ENCODE measurements at places on chromosomes 6 and 20.

DNA sequence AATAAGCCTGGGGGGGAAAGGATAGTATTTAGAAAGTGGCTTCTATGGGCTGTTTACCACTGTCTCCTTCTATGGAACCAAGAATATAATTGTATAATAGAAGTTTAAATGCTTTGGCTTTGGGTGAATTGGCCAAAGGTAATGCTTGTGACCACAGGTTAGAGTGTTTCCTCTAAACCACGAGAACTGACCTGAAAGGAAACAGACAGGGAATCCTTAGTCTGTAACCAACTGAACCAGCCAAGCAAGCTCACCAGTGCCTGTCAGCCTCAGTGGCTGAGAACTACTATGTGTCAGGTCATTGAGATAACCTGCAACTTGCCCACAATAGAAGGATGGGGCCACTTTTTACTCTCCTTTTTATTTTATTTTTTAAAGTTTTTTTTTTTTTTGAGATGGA, 47.9 kb upstream of the TXNDC5 start:
- DNase-seq: no peak

DNA sequence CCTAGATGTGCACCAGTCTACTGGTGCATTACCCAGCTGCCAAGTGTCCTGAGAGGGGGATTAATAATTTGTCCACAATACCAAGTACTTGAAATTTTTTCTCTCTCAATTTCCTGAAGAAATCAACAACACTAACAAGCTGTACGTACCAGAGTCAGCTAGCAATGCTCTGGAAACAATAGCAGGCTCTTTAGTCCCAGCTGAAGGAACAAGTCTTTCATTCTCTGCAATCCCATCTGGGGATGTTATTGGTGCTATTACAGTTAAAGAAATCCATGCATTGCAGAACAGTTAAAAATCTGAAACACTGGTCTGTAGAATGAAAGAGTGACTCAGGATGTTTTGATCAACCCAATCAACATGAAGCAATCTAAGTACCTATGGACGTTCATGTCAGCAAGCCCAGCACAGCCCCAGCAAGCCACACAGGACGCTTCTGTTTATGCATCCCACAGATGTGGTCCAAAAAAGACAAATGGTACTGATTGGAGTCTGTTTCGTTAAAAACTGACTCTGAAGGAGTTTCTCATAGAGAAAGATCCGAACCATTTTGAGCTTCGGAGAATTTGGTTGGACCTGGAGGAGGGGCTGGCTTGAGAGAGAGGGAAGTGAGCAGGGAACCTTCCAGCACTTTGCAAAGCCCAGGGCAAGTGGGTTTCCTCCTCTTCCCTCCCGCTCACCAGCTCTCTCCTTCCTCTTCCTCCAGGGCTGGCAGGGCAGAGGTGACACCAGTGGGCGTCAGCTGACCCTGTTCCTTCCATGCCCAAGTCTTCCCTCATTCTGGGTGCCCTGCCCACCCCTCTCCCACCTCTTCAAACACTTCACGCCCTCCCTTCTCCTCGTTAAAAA, 11.9 kb downstream of the PRR18 start:
- DNase-seq: no peak

DNA sequence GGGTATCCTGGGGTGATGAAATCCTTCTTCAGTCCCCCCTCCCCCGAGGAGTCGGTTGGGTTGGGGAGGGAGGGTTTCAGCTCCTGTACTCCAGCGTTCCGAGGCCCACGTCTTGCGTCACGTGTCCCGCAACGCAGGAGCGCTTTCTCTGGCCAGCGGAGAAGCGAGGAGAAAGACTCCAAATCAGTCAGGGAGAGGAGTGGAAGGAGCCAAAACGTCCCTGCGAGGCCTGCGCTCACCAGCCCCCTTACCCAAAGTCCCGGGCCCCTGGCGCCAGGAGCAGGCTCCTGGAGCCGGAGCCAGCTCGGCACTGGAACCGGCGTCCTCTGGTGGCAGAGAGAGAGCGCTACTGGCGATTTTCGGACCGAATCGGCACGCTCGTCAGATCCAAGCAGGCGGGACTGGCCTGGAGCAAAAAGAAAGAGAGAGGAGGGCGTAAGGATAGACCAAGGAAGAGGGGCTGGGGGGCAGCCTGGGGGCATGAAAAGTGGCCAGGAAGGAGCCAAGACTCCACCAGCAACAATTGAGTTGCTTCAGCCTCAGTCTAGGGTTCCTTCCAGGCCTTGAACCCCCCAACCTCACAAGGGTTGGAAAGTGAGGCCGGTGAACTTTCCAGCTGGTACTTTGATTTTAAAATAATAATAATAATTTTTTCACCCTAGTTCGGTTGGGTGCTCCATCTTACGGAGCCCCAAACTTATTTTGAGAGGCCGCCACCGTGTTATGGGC, at the start of gene GNAS:
TSS of gene GNAS (plus strand) at position 174 of the 729 bp plus-strand sequence.
- DNase-seq: no peak

- no peak for DNase-seq
Observed at GRCh38 chr6:156801712-156802111, 24.5 kb downstream of the ARID1B start.

DNA sequence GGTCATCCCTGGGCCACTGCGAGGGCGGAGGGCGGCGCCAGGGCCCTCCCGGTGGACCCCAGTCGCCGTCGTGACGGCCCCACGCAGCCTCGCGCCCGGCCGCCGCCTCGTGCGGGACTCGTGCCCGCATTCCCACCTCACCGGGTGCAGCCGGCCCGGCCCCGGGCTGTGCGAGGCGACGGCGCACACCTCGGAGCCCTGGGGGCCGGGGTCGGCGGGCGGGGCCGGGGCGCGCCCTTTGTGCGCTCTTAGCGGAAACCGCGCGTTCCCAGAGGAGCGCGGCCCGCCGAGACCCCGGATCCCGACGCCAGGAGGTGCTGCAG, 5.5 kb upstream of the DLL1 start:
- DNase-seq: no peak

GRCh38 chr20:52798124-52798523, 174.0 kb upstream of the TSHZ2 start:
- no peak for DNase-seq

DNA sequence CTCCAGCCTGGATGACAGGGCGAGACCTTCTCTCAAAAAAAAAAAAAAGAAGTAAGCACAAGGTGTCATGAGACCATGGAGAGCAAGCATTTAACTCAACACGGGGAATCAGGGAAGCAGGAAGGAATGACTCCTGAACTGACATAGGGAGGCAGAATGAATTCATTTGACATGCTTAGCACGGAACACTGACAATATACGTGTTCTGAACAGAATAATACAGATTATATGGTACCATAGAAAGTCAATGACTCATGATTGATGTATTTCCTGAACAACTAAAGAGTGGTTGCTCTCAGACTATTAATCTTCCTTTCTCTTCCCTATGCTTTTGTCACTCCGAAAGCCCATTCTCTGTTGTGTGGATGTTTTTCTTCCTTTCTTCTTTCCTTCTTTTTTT, 20.7 kb upstream of the ASIP start:
- peak; percentile 42 for DNase-seq

DNA sequence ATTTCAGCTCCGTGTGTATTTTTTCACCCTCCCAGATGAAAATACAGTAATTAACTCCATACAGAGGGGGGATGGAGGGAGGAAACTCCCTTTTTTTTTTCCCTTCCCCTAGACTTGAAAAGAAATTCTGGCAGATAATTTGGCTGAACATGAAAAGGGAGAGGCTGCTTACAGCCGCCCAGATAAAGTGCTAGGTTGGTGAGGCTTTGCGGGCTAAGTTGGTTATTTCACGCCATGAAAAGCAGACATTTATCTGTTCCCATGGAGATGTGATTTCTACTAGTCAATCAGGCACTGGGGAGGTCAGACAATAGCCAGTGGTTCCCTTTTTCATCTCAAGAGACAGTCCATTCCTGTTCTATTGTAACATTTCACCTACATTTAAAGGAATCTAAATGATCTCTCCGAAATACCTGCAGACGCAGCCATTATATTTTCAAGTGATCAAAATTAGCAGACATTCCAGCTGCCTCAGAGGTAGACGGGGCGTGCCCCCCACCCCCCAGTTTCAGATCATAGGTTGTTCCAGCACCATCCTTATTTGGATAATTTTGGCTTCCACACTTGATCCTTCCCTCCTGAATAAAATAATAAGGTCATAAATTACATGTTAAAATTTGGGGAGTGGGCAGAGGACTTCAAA, 143.9 kb upstream of the ZNF217 start:
- DNase-seq: no peak

- DNase-seq: no peak
Observed at GRCh38 chr6:15515226-15515625, 147.6 kb downstream of the DTNBP1 start.

DNA sequence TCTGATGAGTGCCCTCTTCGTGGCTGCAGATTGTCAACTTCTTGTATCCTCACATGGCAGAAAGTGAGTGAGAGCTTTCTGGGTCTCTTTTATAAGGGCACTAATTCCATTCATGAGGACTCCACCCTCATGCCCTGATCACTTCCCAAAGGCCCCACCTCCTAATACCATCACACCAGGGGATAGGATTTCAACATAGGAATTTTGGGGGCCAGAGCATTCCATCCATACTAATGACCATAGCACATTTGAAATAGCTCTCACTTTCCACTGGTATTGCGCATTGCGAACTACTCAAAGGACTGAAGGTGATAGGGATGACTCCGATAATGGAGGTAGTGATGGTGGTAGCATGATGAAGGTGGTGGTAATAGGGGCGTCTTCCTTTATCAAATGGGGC, 324.3 kb downstream of the PRL start:
- no peak for DNase-seq

DNA sequence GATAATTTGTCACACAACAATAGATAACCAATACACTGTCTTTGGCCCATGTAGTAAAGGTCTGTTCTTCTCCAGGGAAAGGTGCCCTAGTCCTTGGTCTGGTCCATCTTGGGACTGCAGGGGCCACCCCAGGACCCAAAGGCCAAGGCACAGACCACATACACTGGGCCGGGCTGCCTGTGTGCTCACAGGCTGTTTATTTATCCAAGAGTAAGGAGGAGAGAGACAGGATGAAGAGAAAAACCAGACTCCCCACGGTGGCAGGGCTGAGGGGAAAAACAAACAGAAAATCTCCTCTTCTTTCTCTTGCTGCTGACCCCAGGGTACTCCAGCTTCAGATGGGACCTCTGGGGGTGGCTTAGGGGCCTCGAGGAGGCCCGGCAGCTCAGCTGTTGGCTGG, 6.5 kb upstream of the CDK5RAP1 start:
- no peak for DNase-seq

GRCh38 chr6:16742116-16742515, 19.1 kb downstream of the ATXN1 start:
- DNase-seq: no peak

- DNase-seq: no peak
Observed at GRCh38 chr6:8642131-8642530, 206.8 kb upstream of the SLC35B3 start.

GRCh38 chr6:142932889-142933288, 12.1 kb downstream of the HIVEP2 start:
- DNase-seq: no peak

GRCh38 chr6:79947191-79948186, at the start of gene ELOVL4:
TSS of gene ELOVL4 (minus strand) at chr6:79947553. CDS start at chr6:79947279, 274 bp downstream.
- DNase-seq: peak; percentile 84

- DNase-seq: no peak
Observed at GRCh38 chr6:551405-551804, 105.5 kb downstream of the HUS1B start.

DNA sequence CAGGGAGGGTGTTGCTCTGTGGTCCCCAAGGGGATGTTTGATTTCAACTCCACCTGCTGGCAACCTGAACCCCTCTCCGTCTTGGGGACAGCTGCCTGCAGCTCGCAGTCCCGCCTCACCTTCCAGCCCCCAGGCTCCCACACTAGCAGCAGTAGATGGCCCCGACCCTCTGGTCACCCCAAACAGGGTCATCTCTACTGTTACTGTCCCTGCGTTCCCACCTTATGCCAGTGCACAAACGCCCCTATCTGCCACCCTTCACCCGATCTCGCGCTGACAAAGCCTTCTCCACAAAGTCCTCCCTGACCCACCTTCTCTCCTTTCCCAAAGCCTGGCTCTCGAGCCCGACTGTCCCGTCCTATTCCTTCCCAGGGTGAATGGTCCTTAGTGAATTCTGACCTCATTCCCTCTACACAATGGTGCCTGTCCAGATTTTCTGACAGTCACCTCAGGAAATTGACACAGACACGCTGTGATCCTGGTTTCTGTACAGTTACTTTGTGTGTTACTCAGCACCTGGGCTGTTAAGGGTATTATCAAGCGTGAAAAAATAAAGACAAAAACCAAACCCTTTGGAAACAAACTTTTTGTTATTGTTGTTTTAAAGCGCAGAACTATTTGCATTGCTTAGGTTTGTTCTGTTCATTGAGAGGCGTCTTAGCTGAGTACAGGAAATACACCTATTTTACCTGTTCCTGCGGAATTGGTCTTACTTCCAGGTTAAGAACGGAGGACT, 728 bp downstream of the FUT9 start:
- no peak for DNase-seq

DNA sequence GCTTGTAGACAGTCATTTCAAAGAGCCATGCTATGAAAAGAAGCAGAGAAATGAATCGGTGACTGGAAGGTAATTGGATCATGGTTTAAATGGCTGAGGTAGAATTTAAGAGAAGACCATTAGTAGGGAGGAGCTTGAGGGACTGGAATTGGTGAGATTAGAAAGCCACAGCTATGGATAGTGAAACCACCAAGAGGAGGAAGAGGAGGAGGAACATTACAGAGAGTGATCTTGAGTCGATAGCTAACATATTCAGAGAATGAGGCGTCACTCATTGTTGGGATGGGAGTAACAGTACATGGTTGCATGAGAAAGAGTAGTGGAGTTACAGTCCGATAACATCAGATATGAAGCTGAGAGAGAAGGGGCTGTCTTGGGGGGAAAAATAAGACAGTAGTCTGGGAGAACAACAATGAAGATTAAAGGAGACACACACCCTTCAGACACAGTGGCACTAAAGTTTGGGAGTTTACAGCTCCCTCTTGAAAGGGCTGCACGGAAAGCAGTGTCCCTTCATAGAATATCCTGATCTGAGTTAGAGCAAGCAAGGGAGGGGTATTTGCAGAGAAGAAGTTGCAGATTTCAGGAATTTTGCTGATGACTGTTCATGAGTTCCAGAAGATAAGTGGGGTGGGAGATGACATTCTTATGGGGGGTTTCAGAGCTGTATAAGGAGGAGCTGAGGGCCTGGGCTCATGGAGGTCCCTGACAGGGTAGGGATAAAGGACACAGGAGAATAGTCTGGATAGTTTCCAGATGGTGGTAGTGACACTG, 15.1 kb upstream of the LAMP5 start:
- no peak for DNase-seq

All from SW 1271 (cell line).